A549 treated with CORT108297 at 1 μM for 4 hours (cell line): ENCODE measurements at places on chromosomes 2 and 18. TPM values are rescaled to one million over a fixed set of nuclear protein-coding genes. Genes with fewer than 3 reads are reported as not detected.

The ACVR1C gene
- total RNA-seq: 0.02 TPM in 3 of 5 replicates, not detected in the others

The KCNG2 gene
- total RNA-seq: not detected in 5 replicates

The UPP2 gene
- not detected in 5 replicates for total RNA-seq

The HOXD9 gene
- 0.82 to 1.7 TPM (median 1.5 TPM) in 5 replicates for total RNA-seq

The KANSL1L gene
- total RNA-seq: 0.43 to 0.67 TPM (median 0.50 TPM) in 5 replicates

The LONRF2 gene
- 2.5 to 3.9 TPM (median 3.4 TPM) in 5 replicates for total RNA-seq

The C2orf80 gene
- total RNA-seq: not detected in 5 replicates

The IL36RN gene
- 0.05 to 0.25 TPM (median 0.14 TPM) in 4 of 5 replicates, not detected in the other for total RNA-seq

The C18orf54 gene
- total RNA-seq: 2.0 to 3.1 TPM (median 2.5 TPM) in 5 replicates

The ANKRD62 gene
- total RNA-seq: not detected in 5 replicates

The CRYGD gene
- total RNA-seq: not detected in 5 replicates

The NTSR2 gene
- 0.07 to 0.13 TPM in 2 of 5 replicates, not detected in the others for total RNA-seq

The SPRED2 gene
- total RNA-seq: 26.7 to 32.1 TPM (median 31.3 TPM) in 5 replicates

The DSEL gene
- total RNA-seq: 0.27 to 0.40 TPM (median 0.34 TPM) in 5 replicates

The CTDSP1 gene
- 58.4 to 80.3 TPM (median 74.6 TPM) in 5 replicates for total RNA-seq

The LDLRAD4 gene
- 1.1 to 2.8 TPM (median 1.8 TPM) in 5 replicates for total RNA-seq

The ALKAL2 gene
- not detected in 5 replicates for total RNA-seq

The LHCGR gene
- total RNA-seq: not detected in 5 replicates

The BMP10 gene
- not detected in 5 replicates for total RNA-seq

The TMEM247 gene
- total RNA-seq: not detected in 5 replicates

The SDC1 gene
- total RNA-seq: 153 to 217 TPM (median 189 TPM) in 5 replicates

The FOXI3 gene
- total RNA-seq: 0.05 TPM in 1 of 5 replicates, not detected in the others
